ENCODE measurements at places on chromosomes 7 and 10. TPM values are rescaled to one million over a fixed set of nuclear protein-coding genes. Genes with fewer than 3 reads are reported as not detected.

Gene STN1
- polyA plus RNA-seq: 29.1 TPM

Gene CD36
- 32.0 TPM for polyA plus RNA-seq

- DNase-seq: no peak
These were observed 42.2 kb upstream of the ELN start for GRCh38 chr7:73985737-73986141.

DNA sequence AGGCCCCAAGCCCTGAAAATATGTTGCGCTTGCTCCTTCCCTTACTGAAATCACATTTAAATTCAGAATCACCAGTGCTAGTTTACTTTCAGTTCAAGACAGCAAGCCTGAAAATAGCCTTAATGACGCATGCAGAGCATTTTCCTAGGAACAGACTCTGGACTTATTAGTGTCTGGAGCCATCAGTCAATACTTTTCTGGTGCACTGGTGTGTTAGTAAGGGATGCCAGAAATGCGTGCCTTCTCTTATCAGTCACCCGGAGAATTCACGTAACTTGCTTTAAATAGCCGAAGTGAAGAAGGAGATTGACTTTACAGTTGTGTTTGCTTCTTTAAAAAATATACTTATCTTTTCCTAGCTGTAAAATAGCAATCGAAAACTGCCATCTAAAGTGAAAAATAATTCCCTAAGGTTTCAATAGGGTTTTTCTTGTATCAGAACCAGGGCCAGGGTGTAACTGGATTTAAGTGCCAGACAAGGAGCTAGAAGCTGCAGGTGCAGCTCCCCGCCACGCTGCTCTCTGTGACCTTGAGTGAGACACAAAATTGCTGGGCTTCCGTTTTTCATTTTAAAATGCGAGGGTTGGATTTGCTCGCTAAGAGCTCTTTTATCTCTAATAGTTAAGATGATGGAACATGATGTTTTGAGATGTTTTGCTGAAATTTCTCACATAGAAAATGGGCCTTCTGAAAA is 177.8 kb downstream of the NSUN6 start:
- no peak for DNase-seq

DNA sequence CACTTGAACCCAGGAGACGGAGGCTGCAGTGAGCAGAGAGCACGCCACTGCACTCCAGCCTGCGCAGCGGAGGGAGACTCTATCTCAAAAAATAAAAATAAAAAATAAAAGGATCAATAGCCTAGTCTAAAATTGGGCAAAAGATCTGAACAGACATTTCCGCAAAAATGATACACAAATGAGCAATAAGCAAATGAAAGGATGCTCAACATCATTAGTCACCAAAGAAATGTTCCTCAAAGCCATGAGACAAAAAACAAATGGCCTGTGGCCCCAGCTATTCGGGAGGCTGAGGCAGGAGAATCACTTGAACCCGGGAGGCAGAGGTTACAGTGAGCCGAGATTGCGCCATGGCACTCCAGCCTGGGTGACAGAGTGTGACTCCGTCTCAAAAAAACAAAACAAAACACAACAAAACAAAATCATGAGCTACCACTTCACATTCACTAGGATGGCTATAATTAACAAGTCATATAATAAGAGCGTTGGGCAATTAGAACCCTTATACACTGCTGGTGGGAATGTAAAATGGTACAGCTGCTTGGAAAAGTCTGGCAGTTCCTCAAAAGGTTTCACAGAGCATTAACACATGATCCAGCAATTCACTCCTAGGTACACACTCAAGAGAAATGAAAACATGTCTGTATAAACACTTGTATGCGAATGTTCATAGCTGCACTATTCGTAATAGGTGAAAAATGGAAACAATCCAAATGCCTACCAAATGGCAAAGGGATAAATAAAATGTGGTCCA is 3.1 kb downstream of the DAGLB start:
- no peak for DNase-seq

DNA sequence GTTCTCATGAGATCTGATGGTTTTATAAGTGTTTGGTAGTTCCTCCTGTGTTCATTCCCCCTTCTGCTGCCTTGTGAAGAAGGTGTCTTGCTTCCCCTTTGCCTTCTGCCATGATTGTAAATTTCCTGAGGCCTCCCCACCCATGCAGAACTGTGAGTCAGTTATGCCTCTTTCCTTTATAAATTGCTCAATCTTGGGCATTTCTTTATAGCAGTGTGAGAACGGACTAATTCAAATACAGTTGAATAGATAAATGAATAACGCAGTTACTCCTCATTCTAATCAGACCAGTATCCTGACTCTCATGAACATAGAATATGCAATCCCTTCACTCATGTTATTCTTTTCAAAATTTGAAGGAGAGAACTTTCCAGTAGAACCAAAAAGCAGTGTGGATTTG is 375.0 kb upstream of the FZD8 start:
- no peak for DNase-seq

Measured in right renal cortex interstitium (tissue), 3 donors.